Ureter (tissue), 1 donor: ENCODE measurements at places on chromosomes 13 and 19. TPM values are rescaled to one million over a fixed set of nuclear protein-coding genes. Genes with fewer than 3 reads are reported as not detected.

GRCh38 chr13:96299235-96299634 lies 209.3 kb downstream of the HS6ST3 start:
- no peak for DNase-seq

Gene GFY
- total RNA-seq = not detected

DNA sequence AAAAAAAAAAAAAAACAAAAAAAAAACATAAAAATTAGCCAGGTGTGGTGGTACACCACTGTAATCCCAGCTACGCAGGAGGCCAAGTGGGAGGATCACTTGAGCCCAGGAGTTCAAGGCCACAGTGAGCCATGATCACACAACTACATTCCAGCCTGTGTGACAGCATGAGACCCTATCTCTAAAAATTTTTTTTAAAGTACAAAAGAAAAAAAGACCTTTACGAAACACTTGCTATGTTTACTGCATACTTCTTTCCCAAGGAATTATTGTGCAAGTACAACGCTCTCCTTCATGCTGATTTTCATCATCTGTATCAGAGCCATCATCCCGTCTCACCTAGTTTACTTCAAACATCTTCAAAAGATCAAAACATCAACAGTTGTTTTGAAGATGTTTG lies 28.6 kb upstream of the ZNF780A start:
- no peak for DNase-seq

Gene ZNF440
- 74.7 TPM for total RNA-seq

Gene IGFL1
- 1.9 TPM for total RNA-seq

DNA sequence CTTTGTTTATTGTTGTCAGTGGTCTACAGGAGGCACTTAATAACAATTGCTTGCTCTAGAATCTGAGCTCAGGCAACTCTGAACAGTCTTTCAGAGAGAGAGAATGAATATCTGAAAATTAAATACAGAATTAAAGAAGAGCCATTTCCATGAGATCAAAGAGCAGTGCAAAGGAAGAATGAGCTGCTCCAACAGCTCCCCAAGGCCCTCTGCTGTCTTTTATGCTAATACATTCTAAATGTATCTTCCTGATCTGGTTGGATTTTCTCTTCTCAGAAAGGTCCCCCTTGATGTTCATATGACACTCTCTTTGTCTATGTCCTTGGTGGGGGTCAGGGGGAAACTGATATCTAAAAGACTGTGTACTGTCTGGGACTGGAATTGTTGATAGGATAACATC lies 1029.6 kb downstream of the PCDH9 start:
- no peak for DNase-seq

- no peak for DNase-seq
These were observed 211.9 kb downstream of the NALCN start for GRCh38 chr13:101204270-101205020.

Gene WDR87
- total RNA-seq = not detected

DNA sequence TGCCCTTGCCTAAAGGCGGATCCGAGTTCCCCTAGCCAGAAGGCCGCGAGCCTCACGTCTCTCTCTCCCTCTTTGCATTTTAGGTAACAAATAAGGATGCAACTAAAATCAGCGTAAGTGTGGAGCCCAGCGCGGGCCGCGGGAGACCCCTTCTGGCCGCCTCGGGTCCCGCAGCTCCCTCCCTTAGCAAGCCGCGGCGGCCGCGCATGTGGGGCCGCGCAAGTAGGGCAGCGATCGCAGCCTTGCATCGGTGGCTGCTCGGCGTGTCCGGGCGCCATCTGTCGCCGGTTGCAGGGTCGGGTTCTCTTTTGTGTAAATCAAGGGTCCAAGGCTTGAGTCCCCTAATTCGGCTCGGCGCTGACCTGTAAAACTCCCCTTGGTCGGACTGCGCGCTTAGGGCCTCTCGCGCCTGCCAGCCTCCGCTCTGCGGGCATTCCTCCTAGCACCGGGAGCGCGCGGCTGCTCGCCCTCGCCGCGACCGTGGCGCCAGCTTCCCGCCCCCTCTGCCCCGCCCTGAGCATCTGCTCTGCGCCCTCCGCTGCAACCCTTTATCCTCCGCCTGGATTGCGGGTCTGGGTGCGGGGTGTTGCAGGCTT lies 2.7 kb downstream of the VSTM2B start:
- DNase-seq = peak; percentile 68

Gene ZNF181
- 12.2 TPM for total RNA-seq

Gene PSG5
- not detected for total RNA-seq

GRCh38 chr19:14369399-14370168 lies 11.7 kb upstream of the ADGRE5 start:
- DNase-seq = no peak
